Activated T-cell treated with anti-CD3 and anti-CD28 coated beads, Interleukin-2, amount 50 U/mL, for 4 hours (primary cell): ENCODE measurements at places on chromosomes 13 and 19.

DNA sequence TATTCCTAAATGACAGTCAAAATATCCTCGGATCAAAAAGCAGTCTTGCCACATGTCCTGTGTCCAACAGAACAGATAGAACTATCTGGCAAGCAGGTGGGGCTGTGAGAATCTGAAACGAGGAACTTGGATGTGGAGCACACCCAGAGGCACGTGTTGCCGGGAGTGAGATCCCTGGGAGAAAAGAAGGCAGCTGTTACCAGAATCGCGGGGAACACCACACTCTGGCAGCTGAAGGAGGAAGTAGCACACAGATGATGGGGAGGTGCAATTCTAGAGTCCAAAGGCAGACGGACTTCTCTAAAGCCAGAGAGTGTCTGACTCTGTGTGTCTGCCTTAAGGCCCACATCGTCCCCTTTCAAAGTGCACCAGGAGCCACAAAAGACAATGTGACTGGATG, 22.3 kb downstream of the SLC7A1 start:
- DNase-seq = no peak

DNA sequence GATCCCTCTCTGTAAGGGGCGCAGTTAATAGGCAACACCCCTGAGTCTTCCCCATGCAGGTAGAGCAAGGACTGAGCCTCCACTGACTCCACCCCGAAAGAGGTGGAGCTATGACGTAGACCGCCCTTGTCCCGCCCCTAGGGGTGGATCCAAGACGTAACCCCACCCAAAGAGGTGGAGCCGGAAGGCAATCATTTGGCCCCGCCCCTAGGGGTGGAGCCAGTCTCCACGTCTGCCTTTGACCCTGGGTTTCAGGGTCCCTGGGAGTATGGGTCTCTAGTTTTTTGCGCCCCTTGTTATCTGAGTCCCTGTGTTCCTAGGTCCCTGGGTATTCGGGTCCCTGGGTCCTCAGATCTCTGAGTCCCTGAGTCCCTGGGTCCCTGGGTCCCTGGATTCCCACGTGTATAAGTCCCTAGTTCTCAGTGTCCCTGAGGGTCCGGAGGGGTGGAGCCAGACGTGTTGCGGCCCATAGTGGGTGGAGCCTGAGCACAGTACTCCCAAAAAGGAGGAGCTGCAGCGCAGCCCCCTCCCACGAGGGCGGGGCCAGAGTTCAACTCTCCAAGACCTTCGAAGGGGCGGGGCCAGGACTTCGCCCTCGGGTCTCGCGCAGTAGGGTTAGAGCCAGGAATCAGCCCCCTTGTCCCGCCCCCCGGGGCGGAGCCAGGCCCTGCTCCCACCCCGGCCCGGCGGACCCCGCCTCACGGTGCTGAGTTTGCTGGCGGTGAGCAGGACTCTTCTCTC, 5.3 kb downstream of the DENND1C start:
- peak; percentile 48 for DNase-seq

DNA sequence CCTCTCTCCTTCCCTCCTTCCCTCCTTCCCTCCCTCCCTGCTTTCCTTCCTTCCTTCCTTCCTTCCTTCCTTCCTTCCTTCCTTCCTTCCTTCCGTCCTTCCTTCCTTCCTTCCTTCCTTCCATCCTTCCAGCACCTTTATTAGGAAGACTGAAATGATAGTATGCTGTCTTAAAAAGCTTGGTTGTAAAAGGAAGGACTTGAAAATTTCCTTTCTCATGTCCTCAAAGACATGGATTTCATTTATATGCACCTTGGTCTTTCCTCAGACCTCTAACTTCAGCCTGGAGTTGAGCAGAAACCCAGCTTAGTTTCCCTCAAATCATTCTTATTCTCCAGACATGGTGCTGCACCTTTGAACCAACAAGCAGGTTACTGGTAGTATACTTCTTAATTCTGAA, 141.7 kb downstream of the GPC6 start:
- no peak for DNase-seq

DNA sequence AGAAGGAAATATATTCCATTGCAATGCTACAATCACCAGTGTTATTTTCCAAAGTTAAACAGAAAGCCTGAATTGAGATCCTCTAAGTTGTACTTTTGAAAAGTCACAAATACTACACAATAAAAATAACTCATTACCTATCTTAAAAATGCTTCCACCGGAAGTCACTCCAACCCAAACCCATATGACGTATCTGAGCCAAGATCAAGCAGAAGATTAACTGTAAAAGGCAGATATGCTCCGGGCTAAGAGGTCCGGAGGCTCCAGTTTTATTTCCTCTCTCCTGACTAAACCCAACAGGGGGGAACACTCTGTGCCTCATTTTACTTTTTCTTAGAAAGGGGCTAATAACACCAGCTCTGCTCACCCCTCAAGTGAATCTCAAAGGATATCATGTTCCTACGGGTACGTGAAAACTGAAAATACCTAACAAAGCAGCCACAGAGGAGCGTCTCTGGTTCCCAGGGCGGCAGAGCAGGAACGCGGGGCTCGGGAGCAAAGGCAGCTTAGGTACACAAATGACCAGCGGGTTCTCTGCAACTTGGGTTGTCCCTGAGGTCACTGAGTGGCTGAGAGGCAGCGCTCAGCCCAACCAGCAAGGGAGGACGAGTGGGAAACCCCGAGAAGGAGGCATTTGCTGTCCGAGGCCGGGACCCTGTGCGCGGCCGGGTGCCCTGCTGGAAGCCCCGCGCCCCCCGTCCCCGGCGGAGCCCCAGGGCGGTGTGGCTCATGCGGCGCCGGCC, 750 bp downstream of the RAB20 start:
- DNase-seq = no peak

DNA sequence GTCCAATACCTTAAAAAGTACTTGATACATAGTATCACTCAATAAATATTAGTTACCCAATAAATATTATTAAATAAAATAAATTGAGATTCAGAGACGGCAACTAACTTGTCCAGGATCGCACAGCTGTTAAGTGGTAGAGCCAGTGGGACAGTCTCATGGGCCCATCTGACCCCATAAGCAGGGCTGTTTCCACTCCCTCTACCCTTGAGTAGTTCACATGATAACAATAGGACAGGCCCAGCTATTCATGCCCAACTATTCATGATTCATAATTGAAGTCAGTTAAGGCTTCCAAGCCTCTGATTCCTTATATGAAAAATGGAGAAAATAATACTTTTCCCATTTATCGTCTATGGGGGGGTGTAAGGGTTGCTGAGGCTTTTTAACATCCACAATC, 78.2 kb downstream of the C13orf42 start:
- DNase-seq = no peak

DNA sequence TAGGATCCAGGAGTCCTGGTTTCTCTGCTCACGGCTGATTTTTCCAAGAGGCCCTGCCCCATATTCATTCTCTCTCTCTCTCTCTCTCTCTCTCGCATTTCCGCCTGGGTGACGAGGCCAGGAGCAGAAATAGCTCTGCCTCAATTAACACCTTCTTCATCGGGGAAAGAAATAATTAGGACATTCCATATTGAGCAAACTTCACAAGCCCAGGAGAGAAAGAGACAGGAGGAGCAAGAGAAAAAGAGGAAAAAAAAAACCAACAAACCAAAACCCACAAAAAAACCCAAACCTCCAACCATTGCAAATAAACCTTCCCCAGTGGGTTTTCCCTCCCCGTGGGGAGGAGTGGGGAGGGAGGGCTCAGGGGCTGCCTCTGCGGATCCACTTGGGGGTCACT, 143.0 kb downstream of the CACNA1A start:
- no peak for DNase-seq

DNA sequence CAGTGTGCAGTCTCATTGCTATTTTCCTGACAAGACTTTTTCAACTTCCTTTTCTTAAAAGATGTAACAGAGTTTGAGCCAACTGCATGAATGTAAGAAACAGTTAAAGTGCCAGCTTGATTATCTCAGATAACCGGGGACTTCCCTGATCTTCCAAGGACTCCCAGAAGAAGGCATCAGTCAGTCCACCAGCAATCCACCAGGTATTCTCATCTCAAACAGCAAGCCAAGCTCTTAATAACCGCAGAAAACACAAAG, 350.1 kb downstream of the LIG4 start:
- no peak for DNase-seq

DNA sequence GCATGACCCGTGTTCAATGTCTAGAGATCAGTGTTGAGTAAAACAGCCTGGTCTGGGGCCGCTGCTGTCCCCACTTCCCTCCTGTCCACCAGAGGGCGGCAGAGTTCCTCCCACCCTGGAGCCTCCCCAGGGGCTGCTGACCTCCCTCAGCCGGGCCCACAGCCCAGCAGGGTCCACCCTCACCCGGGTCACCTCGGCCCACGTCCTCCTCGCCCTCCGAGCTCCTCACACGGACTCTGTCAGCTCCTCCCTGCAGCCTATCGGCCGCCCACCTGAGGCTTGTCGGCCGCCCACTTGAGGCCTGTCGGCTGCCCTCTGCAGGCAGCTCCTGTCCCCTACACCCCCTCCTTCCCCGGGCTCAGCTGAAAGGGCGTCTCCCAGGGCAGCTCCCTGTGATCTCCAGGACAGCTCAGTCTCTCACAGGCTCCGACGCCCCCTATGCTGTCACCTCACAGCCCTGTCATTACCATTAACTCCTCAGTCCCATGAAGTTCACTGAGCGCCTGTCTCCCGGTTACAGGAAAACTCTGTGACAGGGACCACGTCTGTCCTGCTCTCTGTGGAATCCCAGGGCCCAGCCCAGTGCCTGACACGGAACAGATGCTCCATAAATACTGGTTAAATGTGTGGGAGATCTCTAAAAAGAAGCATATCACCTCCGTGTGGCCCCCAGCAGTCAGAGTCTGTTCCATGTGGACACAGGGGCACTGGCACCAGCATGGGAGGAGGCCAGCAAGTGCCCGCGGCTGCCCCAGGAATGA, 1.5 kb upstream of the CEACAM5 start:
- peak; percentile 59 for DNase-seq

- no peak for DNase-seq
Measured at GRCh38 chr19:41912899-41913537, 15.2 kb downstream of the ERFL start.

DNA sequence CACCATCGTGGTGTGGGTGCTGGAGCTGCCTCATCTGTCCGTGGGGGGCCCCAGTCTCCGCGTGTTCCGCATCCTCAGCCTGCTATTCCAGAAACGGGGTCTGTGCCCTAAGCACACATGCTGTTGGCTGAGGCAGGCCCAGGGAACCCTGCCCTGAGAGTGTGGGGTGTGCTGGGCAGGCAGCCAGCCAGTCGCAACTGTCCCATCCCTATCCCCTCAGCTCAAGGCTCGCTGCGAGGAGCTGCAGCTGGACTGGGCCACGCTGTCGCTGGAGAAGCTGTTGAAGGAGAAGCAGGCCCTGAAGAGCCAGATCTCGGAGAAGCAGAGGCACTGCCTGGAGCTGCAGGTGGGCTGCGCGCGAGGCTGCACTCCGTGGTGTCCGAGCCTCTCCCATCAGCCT, 21.9 kb downstream of the PLEKHJ1 start:
- no peak for DNase-seq

DNA sequence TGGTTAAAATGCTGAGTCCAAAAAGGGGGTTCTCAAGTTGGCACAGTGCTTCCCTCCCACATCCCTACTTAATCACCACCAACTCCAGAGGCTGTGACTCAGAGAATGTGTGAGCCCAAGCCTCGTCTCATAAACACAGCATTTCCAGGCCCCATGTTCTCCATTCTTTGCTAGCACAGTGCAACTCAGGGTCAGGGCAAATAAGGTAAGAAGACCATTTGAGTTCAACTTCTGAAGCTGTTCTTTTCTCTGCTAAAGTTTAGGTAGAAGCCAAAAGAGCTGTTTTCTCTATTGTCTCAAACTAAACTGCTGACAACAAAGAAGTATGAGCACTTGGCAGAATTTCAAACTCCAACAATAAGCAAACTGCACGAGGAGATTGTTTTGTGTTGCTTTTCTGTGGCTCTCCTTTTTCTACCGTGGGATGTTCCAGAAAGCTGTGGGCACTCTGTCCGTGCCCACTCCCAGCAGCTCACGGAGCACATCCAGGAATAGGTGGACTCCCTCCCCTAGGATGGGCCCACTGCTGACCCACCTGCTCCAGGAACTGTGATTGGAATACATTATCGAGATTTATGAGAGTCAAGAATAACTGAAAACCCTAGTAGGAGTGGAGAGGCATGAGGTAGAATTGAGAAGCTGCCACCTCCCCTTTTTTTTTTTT, 494.3 kb downstream of the COG6 start:
- no peak for DNase-seq

DNA sequence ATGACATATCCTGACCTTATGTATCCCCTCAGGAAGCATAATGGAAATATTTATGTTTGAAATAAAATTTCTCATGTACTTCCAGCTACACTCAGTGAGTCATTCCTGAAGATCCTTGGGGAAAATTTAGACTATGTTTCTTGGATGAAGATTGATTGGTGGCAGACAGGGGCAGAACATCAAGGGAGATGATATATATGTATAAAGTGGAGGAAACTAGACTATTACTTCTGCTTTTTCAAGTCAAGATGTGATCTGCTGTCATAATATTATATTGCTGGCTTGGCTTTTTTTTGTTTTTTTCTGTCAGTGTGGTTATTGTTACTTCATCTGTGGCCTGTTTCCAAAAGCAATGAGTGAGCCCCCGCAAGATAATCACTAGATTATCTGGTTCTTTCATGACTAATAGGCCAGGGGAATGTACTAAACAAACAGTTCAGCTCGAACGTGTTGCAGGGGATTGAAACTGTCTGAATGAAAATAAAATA, 87.2 kb upstream of the TNFSF11 start:
- DNase-seq = no peak

- DNase-seq = peak; percentile 65
Measured at GRCh38 chr13:46181840-46182490, at the start of gene LCP1. LCP1 (minus strand) TSS chr13:46182177; CDS start chr13:46159662, 22,515 bp downstream.

DNA sequence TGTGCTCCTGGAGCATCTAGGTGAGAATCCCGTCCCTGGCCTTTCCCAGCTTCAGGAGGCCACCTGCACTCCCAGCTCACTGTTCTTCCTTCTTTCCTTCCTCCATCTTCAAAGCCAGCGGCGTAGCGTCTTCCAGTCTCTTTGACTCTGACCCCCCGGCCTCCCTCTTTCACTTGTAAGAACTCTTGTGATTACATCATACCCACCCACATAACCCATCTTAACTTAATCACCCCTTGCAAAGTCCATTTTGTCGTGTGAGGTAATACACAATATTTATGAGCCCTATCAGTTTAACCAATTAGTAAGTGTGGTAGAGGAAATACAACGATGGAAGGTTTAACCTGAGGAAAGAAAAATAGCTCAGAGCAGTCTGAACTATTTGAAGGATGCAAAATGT, 4.6 kb upstream of the CDC16 start:
- DNase-seq = no peak

DNA sequence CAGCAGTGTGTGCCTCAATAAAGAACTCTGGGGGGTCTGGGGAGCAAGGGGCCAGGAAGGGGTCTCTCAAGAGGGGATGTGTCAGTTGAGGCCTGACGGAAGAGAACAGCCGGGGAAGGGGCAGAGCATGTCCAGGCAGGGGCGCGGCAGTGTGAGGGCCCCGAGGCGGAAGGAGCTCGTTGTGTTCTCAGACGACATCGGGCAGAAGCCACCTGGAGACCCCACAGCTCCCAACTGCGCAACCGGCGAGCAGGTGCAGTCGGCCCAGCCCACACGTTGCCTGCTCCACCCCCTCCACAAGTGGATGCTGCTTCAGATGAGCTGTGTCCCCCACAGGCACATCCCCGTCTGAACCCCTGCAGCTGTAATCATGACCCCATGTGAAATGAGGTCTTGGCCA, 4.9 kb downstream of the CACTIN start:
- no peak for DNase-seq
